ENCODE measurements at places on chromosomes 3 and 15. TPM values are rescaled to one million over a fixed set of nuclear protein-coding genes. Genes with fewer than 3 reads are reported as not detected.

GRCh38 chr3:127762077-127762786 lies 60.1 kb downstream of the MGLL start:
- peak; percentile 87 for DNase-seq

Gene SLC22A13
- 0.51 TPM for total RNA-seq

GRCh38 chr3:52777959-52778805 lies 783 bp downstream of the ITIH1 start:
- DNase-seq: no peak

DNA sequence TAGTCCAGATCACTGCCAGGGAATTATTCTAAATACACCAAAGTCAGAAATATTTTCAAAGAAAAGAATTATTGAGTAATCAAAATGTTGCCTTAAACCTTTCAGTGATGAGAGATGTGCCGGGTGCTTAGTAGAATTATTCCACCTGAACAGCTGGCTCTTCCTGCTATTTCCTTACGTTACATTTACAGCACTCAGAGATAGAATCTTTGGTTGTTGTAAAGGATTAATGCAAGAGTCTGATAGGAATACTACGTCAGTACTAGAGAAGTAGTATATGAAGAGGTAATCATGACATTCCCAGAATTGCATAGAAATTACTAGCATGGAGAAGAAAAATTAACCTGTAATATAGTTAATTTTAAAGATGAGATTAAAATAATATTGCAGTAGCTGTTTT lies 50.9 kb upstream of the ZDHHC23 start:
- no peak for DNase-seq

Gene CCDC71
- 16.8 TPM for total RNA-seq

Data from tongue (tissue), 3 donors.